ENCODE measurements at places on chromosomes 16 and 17. TPM values are rescaled to one million over a fixed set of nuclear protein-coding genes. Genes with fewer than 3 reads are reported as not detected.
A peak's percentile ranks its signal among the peaks of the same experiment; 100 is the strongest.

GRCh38 chr16:77782694-77783093 is 5.7 kb upstream of the VAT1L start:
- no peak for DNase-seq

DNA sequence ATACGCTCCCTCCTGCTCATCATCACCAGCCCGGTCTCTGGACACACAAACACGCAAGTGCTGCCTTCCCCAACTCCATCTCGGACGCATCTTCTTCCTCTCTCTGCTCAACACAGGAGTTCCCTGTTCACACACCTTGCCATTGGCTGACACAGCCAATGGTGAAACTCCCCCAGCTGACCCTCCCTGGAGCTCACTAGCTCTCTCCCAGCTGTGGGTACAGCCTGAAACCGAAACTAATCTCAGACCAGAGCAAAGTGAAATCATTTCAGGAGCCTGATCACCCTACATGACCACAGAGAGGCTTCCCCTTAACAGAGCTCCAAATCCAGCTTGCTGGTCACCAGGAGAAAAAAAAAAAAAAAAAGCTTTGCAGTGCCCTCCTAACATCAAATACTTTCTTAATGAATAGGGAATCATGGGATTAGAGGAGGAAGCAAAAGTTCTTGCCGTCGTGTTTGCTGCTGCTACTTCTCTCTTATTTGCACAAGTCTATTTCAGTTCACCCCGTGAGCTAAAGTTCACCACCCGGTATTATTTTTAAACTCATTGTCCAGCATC is 8.3 kb downstream of the CUEDC1 start:
- DNase-seq, result no peak

DNA sequence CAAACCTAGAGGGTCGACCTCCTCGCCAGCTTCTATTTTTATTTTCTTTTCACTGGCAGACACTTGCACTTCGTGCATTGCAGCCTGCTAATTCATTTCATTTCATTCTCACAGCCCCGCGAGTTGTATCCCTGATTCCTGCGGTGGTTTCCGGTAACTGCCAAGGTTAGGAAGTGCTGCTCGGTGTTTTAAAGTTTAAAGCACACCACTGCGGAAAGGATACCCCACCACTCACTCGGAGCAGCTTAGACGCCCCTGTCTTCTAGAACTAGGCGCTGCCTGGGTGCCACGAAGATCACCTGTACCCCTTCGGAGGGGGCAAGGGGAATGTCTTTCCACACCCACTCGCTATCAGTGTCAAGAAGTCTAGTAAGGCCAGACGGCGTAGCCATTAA is 509 bp downstream of the CNEP1R1 start:
- no peak for DNase-seq

Gene C1QTNF8
- total RNA-seq, result not detected

DNA sequence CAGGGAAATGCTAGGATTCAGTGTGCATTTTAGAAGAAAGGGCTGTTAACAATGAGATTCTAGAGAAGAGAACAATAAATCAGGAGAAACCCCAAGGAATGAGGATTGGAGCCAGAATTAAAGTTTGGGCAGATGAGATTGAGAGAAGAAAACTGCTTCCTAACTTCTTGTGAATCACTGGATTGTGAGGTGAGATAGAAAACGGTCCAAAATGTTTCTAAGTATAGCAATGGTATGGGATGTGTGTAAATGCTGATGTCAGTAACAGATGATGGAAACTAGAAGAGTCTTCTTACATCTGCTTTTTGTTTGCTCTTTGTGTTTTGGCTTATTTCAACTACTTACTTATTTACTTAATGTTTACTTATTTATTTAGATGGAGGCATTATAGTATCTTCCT is 123.0 kb downstream of the KCNJ2 start:
- no peak for DNase-seq

GRCh38 chr17:80750263-80750662 is 205.6 kb downstream of the RPTOR start:
- DNase-seq, result no peak

DNA sequence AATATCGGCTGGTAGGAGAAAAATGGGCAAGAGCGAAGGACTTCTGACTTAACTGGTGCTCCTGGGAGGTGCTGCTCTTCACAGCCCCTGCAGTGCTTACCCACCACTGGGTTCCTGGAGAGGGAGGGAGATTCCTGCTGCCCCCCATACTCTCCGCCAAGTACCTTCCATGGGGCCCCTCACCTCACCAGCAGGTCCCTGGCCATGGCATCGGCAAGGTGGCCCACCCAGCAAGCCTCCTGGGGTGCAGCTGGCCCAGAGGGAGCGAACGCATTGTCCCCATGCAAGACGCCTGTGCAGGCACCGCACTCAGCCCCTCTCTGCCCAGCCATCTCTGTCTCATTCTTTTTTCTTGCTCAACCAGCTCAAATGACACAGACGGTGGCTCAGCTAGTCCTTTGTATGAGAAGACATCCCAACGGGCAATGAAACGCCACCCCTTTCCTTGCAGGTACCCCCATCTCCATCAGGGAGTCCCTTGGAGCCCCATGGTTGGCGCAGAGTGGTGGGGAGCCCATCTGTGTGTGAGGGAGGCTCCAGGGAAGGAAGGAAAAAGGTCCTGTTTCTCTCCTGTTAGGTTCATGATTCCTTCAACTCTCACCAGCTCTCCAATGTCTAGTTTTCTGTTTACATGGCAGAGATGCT is 9.6 kb upstream of the ALDH3A1 start:
- DNase-seq, result no peak

- no peak for DNase-seq
Observed at GRCh38 chr17:59372138-59372751, 40.8 kb downstream of the YPEL2 start.

DNA sequence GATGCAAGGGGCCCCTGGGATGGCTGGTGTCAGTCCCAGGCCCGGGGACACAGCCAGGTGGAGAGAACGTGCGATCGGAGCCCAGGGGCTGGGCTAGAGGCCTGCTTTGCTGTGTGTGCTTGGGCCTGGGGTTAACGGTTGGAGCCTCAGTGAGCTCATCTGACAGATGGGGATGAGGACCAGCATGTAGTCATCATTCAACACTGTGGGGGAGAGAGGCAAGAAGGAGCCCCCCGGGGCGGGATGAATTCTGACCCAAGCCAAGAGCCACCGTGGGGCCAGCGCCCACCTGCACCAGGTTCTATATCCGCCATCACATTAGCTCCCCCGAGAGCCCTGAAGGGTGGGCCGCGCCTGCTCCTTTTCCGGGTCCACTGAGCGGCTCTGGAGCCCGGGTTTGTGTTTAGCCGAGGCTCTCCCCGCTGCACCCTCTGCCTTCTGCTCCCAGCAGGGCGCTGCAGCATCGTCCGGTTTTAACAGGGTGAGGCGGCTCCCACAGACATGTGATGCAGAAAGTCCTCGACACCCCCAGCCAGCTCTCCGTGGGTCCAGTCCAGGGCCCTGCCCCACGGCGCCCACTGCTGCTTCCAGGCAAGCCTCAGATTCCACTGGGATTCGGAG is 365.7 kb downstream of the SEC14L1 start:
- DNase-seq, result peak; percentile 74

Gene CCL7
- total RNA-seq, result not detected
